ENCODE measurements at places on chromosomes 4 and X. TPM values are rescaled to one million over a fixed set of nuclear protein-coding genes. Genes with fewer than 3 reads are reported as not detected.

The CUL4B gene
- 52.7 TPM for total RNA-seq

The OTUD4 gene
- 27.1 TPM for total RNA-seq

The ZCCHC18 gene
- total RNA-seq, result 2.0 TPM

The HHIP gene
- total RNA-seq, result 0.79 TPM

The ZFYVE28 gene
- 8.4 TPM for total RNA-seq

The ATG4A gene
- total RNA-seq, result 7.9 TPM

The TMPRSS11B gene
- total RNA-seq, result not detected

The ATP11C gene
- 24.5 TPM for total RNA-seq

The TLR7 gene
- total RNA-seq, result 0.48 TPM

The CXCR3 gene
- 0.32 TPM for total RNA-seq

The IL2RG gene
- 4.8 TPM for total RNA-seq

The XKRX gene
- 0.14 TPM for total RNA-seq

The PTPN13 gene
- 20.9 TPM for total RNA-seq

The FGD1 gene
- 9.6 TPM for total RNA-seq

The TENM3 gene
- 2.0 TPM for total RNA-seq

The NAT8L gene
- total RNA-seq, result 0.19 TPM

The DDX60 gene
- total RNA-seq, result 18.4 TPM

The H2BW2 gene
- total RNA-seq, result not detected

The FANCB gene
- total RNA-seq, result 1.6 TPM

The KCND1 gene
- 2.0 TPM for total RNA-seq

The WDR17 gene
- total RNA-seq, result 2.5 TPM

The TXK gene
- total RNA-seq, result 2.6 TPM

The SMARCA1 gene
- 29.5 TPM for total RNA-seq

The CT55 gene
- total RNA-seq, result not detected

The SYTL5 gene
- total RNA-seq, result 0.05 TPM

The CYLC1 gene
- total RNA-seq, result not detected

The PLAC1 gene
- not detected for total RNA-seq

The GYG2 gene
- total RNA-seq, result 1.4 TPM

The GCNA gene
- 1.8 TPM for total RNA-seq

The HNRNPH2 gene
- 54.4 TPM for total RNA-seq

The MAGEC2 gene
- not detected for total RNA-seq

The FOXR2 gene
- total RNA-seq, result not detected

The ARMCX2 gene
- 41.9 TPM for total RNA-seq

The GYPE gene
- 1.5 TPM for total RNA-seq

The F11 gene
- not detected for total RNA-seq

The ZCCHC12 gene
- total RNA-seq, result 0.23 TPM

The VGLL1 gene
- not detected for total RNA-seq

The SCRG1 gene
- 18.2 TPM for total RNA-seq

The ARSJ gene
- 11.7 TPM for total RNA-seq

All from posterior vena cava (tissue), 2 donors.